T-helper 17 cell (primary cell): ENCODE measurements at places on chromosomes 7 and 10. TPM values are rescaled to one million over a fixed set of nuclear protein-coding genes. Genes with fewer than 3 reads are reported as not detected.
A peak's percentile ranks its signal among the peaks of the same experiment; 100 is the strongest.

ICA1 gene
- 12.8 TPM for total RNA-seq

ANXA8 gene
- total RNA-seq: not detected

DNA sequence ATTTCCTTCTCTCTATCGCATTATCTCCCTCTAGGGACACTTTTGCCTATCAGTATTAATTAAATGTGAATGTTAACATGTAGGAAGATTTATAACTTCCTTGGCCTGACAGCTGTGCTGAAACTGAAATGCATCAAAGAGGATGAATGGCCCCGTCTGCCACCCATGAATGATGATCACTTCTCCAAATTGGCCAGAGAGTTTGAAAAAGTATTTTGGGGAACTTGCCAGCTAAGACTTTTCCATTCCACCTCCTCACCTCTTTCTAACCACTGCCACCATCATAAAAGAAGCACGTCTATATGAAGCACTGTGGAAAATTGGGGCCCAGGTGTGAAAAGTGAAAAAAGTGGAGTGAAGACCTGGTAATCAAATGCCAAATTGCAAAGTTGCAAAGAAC, 25.4 kb upstream of the ST8SIA6 start:
- peaks cover 47% of the 10 kb centered on the region for H3K27me3 ChIP-seq
- no peaks in the 10 kb centered on the region for H3K36me3 ChIP-seq
- H3K4me1 ChIP-seq: peaks cover 3% of the 10 kb centered on the region
- no peak overlapping the region for H3K27ac ChIP-seq
- no peak overlapping the region for H3K4me3 ChIP-seq
- no peak for DNase-seq

HOXA6 gene
- not detected for total RNA-seq

DNA sequence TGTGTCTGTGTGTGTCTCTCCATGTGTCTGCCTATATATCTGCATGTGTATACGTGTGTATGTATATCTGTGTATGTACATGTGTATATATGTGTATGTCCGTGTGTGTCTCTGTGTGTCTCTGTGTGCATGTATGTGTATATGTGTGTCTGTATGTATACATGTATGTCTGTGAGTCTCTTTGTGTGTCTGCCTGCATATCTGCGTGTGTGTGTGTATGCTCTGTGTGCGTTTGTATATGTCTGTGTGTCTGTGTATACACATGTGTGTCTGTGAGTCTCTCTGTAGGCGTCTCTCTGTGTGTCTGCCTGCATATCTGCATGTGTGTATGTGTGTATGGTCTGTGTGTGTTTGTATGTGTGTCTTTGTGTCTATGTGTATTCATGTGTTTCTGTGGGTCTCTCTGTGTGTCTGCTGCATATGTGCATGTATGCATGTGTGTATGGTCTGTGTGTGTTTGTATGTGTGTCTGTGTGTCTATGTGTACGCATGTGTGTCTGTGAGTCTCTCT, 23.7 kb upstream of the KLF6 start:
- H3K4me1 ChIP-seq: peaks cover 72% of the 10 kb centered on the region
- peak overlapping the region; percentile 83 for H3K4me3 ChIP-seq
- no peaks in the 10 kb centered on the region for H3K36me3 ChIP-seq
- DNase-seq: no peak

DNA sequence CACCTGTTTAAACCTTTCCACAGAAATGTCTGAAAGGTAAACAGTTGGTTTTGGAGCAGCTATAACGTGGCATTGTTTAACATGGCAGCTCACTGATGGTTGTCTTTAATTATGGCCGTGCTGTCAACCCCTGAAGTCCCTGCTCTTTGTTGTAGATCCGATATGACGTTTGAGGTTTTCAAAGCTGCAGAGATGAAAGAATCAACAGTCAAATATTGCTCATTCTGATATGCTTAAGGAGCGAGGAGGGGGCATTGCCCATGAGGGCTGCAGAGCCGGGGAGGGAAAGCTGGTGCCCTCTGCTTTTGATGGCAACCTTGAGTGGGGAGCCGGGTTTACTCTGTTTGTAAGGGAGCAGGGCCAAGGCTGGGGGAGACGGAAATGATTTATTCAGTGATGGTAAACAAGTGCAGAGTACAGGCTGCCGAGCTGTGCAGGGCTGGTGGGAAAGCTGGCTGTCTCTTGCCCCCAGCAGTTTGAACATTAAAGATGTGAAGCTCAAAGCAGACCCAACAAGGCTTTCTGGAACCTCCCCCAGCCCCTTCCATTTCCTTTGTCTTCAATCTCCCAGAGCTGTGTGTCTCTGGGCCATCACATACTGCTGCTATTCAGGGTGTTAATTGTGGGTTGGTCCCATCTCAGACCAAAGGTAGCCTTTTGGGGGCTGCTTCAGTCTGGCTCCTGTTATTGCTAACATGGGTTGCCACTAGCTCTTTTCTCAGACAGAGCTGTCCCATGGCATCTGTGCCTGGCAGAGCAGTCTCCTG, 345.5 kb downstream of the LRMDA start:
- peaks cover 42% of the 10 kb centered on the region for H3K27me3 ChIP-seq
- peaks cover 4% of the 10 kb centered on the region for H3K36me3 ChIP-seq
- no peak for DNase-seq
- peaks cover 9% of the 10 kb centered on the region for H3K4me1 ChIP-seq
- H3K27ac ChIP-seq: no peak overlapping the region

- H3K27ac ChIP-seq: no peak overlapping the region
- no peak overlapping the region for H3K4me3 ChIP-seq
- DNase-seq: no peak
- no peaks in the 10 kb centered on the region for H3K27me3 ChIP-seq
Measured at GRCh38 chr10:118002581-118002980, 44.2 kb downstream of the RAB11FIP2 start.

FBXW4 gene
- total RNA-seq: 64.5 TPM

GRCh38 chr7:7114575-7115291, 67.6 kb upstream of the C1GALT1 start:
- no peak overlapping the region for H3K4me3 ChIP-seq
- peaks cover 5% of the 10 kb centered on the region for H3K27me3 ChIP-seq
- no peak for DNase-seq
- no peak overlapping the region for H3K27ac ChIP-seq
- H3K36me3 ChIP-seq: no peaks in the 10 kb centered on the region

DNA sequence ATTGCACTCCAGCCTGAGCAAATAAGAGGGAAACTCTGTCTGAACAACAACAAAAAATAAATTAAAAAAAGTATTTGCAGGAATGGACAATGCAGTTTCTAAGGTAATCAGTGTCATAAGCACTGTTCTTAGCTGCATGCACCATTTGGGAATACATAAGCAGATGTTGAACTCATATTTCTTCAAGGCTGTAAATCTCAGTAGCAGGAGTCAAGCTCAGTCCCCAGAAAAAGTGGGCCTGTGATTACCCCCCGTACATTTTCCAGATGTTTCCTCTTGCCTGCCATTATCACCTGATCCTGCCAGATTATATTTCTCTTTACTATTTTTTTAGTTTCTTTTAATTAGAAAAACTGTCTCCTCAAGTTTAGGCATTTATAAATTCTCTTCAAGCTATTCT, 667.6 kb upstream of the ANKRD30A start:
- H3K27me3 ChIP-seq: no peaks in the 10 kb centered on the region
- H3K4me3 ChIP-seq: no peak overlapping the region

- H3K36me3 ChIP-seq: no peaks in the 10 kb centered on the region
- H3K27ac ChIP-seq: no peak overlapping the region
- no peaks in the 10 kb centered on the region for H3K4me1 ChIP-seq
Measured at GRCh38 chr7:154167807-154168206, 115.6 kb downstream of the DPP6 start.

GRCh38 chr7:97873606-97874005, 1.4 kb upstream of the ASNS start:
- H3K4me1 ChIP-seq: peaks cover 12% of the 10 kb centered on the region
- DNase-seq: no peak
- no peaks in the 10 kb centered on the region for H3K27me3 ChIP-seq
- peak overlapping the region; percentile 47 for H3K4me3 ChIP-seq
- H3K27ac ChIP-seq: peak overlapping the region; percentile 89

- H3K4me1 ChIP-seq: peaks cover 10% of the 10 kb centered on the region
- H3K4me3 ChIP-seq: no peak overlapping the region
- no peak for DNase-seq
- H3K27me3 ChIP-seq: peaks cover 12% of the 10 kb centered on the region
Measured at GRCh38 chr10:5607594-5607993, 58.8 kb downstream of the ASB13 start.

DNA sequence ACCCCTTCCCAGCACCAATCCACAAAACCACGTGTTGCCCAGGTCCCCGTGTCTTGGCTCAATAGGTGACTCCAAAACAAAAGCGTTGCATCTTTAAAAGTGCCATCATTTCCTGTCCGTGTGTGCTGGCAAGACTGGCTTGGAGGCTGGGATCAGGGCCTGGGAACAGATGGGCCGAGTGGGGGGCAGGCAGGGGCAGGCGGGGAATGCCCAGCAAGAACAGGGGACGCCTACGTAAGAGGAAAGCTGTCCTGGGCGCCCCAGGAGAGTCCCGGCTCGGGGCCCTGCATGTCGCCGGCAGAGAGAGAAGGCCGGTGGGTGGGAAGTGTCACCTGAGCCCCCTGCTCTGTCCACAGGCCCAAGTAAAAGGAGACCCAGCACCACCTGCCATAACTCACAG, 86.5 kb downstream of the PAXIP1 start:
- no peak overlapping the region for H3K27ac ChIP-seq
- no peak for DNase-seq
- H3K4me3 ChIP-seq: no peak overlapping the region
- H3K36me3 ChIP-seq: no peaks in the 10 kb centered on the region
- H3K4me1 ChIP-seq: peaks cover 3% of the 10 kb centered on the region

- H3K27me3 ChIP-seq: no peaks in the 10 kb centered on the region
- H3K27ac ChIP-seq: no peak overlapping the region
- DNase-seq: no peak
- H3K36me3 ChIP-seq: no peaks in the 10 kb centered on the region
Measured at GRCh38 chr7:68622500-68622899, 975.8 kb upstream of the AUTS2 start.

GRCh38 chr10:80443531-80443974, 10.6 kb upstream of the TSPAN14 start:
- peak overlapping the region; percentile 78 for H3K27ac ChIP-seq
- H3K27me3 ChIP-seq: peaks cover 4% of the 10 kb centered on the region
- no peak for DNase-seq
- H3K4me3 ChIP-seq: no peak overlapping the region
- H3K36me3 ChIP-seq: no peaks in the 10 kb centered on the region
- peaks cover 38% of the 10 kb centered on the region for H3K4me1 ChIP-seq

- H3K4me1 ChIP-seq: peaks cover 7% of the 10 kb centered on the region
- H3K4me3 ChIP-seq: no peak overlapping the region
- H3K27me3 ChIP-seq: no peaks in the 10 kb centered on the region
- H3K27ac ChIP-seq: no peak overlapping the region
- peaks cover 2% of the 10 kb centered on the region for H3K36me3 ChIP-seq
- no peak for DNase-seq
Measured at GRCh38 chr7:12146813-12147212, 64.3 kb upstream of the TMEM106B start.

GPR26 gene
- not detected for total RNA-seq

ANXA8L1 gene
- total RNA-seq: not detected

ANKRD30A gene
- total RNA-seq: not detected

DNA sequence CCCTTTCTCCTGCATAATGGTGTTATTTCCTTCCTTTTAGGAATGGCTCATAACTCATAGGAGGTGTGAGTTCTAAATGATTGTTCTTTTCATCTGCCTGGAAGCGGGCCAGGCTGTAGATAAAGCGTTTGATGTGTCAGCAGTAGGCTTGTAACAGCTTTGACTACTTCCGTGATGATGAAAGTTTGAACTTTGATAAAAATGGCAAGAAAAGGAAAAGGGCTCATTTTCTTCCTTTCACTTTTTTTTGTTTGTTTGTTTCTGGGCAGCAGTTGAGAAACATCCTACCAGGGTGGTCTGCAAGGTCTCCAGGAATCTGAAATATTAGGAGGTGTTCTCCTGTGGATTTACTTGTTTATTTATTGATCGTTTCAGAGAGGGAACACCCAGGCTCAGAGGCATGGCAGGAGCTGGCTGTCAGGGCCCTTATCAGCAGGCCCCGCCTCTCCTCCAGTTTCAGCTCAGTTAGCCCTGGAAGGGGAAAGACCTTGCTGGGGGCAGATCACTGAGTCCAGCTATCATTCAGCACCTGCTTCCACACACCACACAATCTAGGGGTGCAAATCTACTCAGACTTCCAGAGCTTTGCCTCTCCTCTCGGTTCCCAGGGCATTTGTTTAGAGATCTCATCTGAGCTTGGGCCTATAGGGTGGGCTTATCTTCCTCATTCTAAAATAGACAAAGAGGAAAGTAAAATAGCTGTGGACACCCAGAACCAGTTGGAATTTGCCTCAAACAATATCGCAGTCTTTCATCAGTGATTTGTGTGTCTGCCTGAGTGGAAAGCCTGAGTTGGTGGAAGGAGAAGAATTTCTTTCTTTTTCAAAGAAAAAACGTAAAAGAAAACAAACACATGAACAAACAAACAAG, 130.9 kb downstream of the BMPER start:
- H3K27me3 ChIP-seq: peaks cover 15% of the 10 kb centered on the region
- no peaks in the 10 kb centered on the region for H3K4me1 ChIP-seq
- H3K27ac ChIP-seq: no peak overlapping the region
- H3K4me3 ChIP-seq: no peak overlapping the region

DNA sequence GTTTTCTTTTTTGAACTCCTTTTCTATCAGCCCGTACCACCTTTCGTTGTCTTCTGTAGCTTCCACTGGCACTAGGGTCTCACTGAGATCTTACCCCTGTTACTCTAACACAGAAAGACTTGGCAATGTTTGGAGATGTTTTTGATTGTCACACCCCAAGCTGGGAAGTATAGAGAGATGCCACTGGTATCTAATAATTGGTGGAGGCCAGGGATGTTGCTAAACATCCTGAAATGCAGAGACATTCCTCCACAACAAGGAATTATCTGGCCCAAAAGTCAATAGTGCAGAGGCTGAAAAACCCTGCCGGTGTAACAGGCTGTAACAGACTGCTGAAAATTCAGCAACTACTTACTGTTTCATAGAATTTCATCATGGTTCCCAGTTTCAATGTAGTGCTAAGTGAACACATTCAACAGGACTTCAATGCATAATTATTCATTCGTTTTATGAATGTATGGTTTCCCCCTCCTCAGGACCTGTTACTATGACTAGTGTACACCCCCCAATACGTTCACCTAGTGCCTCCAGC, 115.9 kb downstream of the TRIM24 start:
- H3K36me3 ChIP-seq: peaks cover 9% of the 10 kb centered on the region
- no peak for DNase-seq
- H3K27me3 ChIP-seq: no peaks in the 10 kb centered on the region
- no peaks in the 10 kb centered on the region for H3K4me1 ChIP-seq
- no peak overlapping the region for H3K4me3 ChIP-seq
- H3K27ac ChIP-seq: no peak overlapping the region
